ENCODE measurements at places on chromosomes 6 and 20. TPM values are rescaled to one million over a fixed set of nuclear protein-coding genes. Genes with fewer than 3 reads are reported as not detected.

TDRD6 gene
- 0.27 TPM for polyA plus RNA-seq

SLC25A27 gene
- polyA plus RNA-seq = 17.0 TPM

FOXA2 gene
- polyA plus RNA-seq = not detected

PPP1R3G gene
- polyA plus RNA-seq = 10.9 TPM

PRR18 gene
- polyA plus RNA-seq = 0.02 TPM

TTBK1 gene
- 0.29 TPM for polyA plus RNA-seq

LGSN gene
- polyA plus RNA-seq = not detected

TP53TG5 gene
- polyA plus RNA-seq = 0.95 TPM

SUMO4 gene
- 0.32 TPM for polyA plus RNA-seq

MEI4 gene
- 0.59 TPM for polyA plus RNA-seq

VWA7 gene
- polyA plus RNA-seq = 3.2 TPM

APCDD1L gene
- 0.14 TPM for polyA plus RNA-seq

SMPD2 gene
- 5.7 TPM for polyA plus RNA-seq

RAET1L gene
- polyA plus RNA-seq = not detected

BMP6 gene
- 3.0 TPM for polyA plus RNA-seq

BMP7 gene
- polyA plus RNA-seq = 22.4 TPM

SPAG4 gene
- polyA plus RNA-seq = 6.7 TPM

C20orf144 gene
- polyA plus RNA-seq = 0.05 TPM

GLP1R gene
- polyA plus RNA-seq = 3.5 TPM

CNBD2 gene
- polyA plus RNA-seq = 6.0 TPM

SLC52A3 gene
- polyA plus RNA-seq = 1.6 TPM

BNIP5 gene
- polyA plus RNA-seq = 0.02 TPM

CST7 gene
- 1.1 TPM for polyA plus RNA-seq

CALHM6 gene
- 5.9 TPM for polyA plus RNA-seq

TPBG gene
- polyA plus RNA-seq = 2.0 TPM

GNMT gene
- 3.0 TPM for polyA plus RNA-seq

EEF1A2 gene
- polyA plus RNA-seq = 952 TPM

COX7A2 gene
- polyA plus RNA-seq = 2,071 TPM

EPPIN gene
- not detected for polyA plus RNA-seq

MOCS1 gene
- polyA plus RNA-seq = 22.4 TPM

PPP1R10 gene
- polyA plus RNA-seq = 16.0 TPM

TCP11 gene
- 0.07 TPM for polyA plus RNA-seq

GJA10 gene
- not detected for polyA plus RNA-seq

RGS17 gene
- 0.07 TPM for polyA plus RNA-seq

AVP gene
- not detected for polyA plus RNA-seq

PIGU gene
- polyA plus RNA-seq = 18.9 TPM

BHLHE23 gene
- polyA plus RNA-seq = not detected

BPI gene
- polyA plus RNA-seq = 0.07 TPM

DPPA5 gene
- polyA plus RNA-seq = not detected

POPDC3 gene
- 53.2 TPM for polyA plus RNA-seq

VSX1 gene
- polyA plus RNA-seq = 0.27 TPM

C6orf118 gene
- polyA plus RNA-seq = not detected

SPATA25 gene
- 1.7 TPM for polyA plus RNA-seq

MCCD1 gene
- not detected for polyA plus RNA-seq

SSTR4 gene
- polyA plus RNA-seq = not detected

RNF144B gene
- 7.1 TPM for polyA plus RNA-seq

EFCAB8 gene
- polyA plus RNA-seq = not detected

EHMT2 gene
- polyA plus RNA-seq = 15.7 TPM

TULP1 gene
- polyA plus RNA-seq = 0.34 TPM

CALHM4 gene
- polyA plus RNA-seq = 0.20 TPM

TPMT gene
- polyA plus RNA-seq = 18.1 TPM

B3GAT2 gene
- polyA plus RNA-seq = 0.07 TPM

NRN1 gene
- 14.1 TPM for polyA plus RNA-seq

C4B gene
- 41.2 TPM for polyA plus RNA-seq

SNAP91 gene
- polyA plus RNA-seq = 0.18 TPM
